ENCODE measurements at places on chromosomes 6 and 20.

GRCh38 chr6:101013612-101014195 is 132.6 kb upstream of the ASCC3 start:
- no peak for DNase-seq

DNA sequence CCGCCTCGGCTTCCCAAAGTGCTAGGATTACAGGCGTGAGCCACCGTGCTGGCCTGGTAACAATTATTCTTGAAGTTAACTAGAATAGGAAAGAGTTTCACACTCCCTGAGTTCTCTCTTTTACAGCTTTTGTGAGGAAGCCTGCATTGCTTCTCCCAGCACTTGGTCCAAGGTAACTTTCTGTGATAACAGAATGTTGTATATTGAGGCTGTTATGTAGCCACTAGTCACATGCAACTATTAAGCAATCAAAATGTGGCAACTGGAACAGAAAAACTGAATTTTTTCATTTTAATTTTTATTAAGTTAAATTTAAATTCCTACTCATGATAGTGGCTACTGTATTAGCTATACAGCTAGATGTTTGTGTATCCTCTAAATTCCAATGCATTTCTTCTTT is 2.5 kb downstream of the TRIM38 start:
- DNase-seq = no peak

- DNase-seq = no peak
These were observed 1.6 kb downstream of the RAET1G start for GRCh38 chr6:149921361-149921760.

DNA sequence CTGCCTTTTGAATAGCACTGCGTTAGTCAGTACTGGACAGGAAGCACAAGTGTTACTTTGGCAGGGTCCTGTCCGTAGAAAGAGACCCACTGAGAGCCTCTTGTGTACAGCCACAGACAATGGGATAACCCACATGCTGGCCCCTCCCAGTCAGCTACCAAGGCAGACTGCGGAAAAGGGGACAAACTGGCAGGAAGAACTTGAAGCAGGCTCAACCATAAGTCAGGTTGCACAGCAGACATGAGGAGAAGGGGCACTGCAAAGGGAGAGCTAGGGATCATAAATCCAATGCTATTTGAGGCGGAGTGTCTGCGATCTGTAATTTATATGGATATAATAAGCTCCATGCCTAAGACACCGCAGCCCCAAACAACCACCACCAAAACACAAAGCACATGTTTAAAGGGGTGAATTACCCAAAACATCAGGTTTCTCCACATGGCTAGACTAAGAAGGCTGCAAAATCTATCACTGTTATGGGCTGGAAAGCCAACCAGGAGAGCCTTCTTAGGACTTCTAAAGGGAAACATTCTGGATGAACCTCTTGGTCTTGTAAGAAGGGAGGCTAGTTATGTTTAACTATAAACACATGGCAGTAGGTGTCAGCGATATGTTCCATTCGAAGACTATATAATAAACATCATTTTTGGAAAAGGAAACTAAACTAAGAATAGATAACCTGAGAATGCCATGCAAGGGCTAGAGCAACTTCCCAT is 141.7 kb downstream of the BACH2 start:
- DNase-seq = no peak

DNA sequence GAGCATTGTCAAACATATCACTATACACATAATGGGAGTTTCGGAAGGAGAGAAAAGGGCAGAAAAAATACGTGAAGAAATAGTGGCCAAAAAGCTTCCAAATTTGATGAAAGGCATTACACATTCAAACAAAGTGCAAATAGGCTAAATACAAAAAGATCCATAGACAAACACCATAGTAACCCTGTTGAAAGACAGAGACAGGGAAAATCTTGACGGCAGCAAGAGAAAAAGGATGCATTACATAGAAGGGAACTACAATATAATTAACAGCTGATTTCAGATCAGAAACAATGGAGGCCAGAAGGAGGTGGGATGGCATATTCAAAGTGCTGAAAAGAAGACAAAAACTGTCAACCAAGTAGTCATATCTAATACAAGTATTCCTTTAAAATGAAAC is 170.8 kb downstream of the MRPL14 start:
- DNase-seq = no peak

DNA sequence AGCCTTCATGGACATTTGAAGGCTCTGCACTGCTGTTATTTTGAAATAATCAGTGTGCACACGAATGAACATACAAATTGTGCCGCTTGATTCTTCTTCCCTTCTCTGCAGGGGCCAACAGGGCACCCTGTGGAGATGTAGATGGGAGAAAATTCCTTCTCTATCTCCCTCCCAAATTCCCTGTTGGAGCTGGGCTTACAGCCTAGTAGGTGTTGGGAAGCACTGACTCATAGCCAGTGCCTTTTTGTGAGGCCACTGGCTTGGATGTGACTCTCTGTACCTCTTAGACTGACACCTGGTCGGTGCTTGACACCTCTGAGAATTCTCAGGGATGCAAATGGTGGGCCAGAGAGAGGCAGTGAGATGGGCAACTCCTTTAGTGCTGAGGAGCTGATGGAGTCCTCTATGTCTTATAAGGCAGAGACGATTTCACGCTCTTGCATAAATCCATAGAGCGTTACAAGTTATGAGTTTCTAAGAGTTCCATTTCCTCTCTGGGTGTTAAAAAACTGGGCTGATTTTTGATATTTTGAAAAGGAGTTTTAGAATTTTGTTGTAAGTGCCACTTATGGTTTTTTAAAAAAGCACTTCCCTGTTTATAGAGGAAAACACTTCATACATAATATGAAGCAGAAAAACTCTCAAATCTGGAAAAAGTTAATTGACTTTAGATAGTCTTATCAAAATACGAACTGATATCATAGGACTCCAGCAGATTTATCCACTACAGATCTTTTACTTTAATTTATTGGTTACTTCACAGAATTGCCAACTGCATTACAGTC is 89.8 kb upstream of the MAP3K7 start:
- no peak for DNase-seq
